Keratinocyte (primary cell): ENCODE measurements at places on chromosomes 2 and 18.

- DNase-seq, result no peak
Observed at GRCh38 chr2:135728064-135728743, 13.5 kb upstream of the UBXN4 start.

GRCh38 chr2:166870346-166870745, 17.9 kb upstream of the XIRP2 start:
- no peak for DNase-seq

- DNase-seq, result no peak
Observed at GRCh38 chr2:9424447-9425164, 1.2 kb downstream of the CPSF3 start.

- DNase-seq, result no peak
Observed at GRCh38 chr2:159963700-159964099, 98.7 kb downstream of the PLA2R1 start.

DNA sequence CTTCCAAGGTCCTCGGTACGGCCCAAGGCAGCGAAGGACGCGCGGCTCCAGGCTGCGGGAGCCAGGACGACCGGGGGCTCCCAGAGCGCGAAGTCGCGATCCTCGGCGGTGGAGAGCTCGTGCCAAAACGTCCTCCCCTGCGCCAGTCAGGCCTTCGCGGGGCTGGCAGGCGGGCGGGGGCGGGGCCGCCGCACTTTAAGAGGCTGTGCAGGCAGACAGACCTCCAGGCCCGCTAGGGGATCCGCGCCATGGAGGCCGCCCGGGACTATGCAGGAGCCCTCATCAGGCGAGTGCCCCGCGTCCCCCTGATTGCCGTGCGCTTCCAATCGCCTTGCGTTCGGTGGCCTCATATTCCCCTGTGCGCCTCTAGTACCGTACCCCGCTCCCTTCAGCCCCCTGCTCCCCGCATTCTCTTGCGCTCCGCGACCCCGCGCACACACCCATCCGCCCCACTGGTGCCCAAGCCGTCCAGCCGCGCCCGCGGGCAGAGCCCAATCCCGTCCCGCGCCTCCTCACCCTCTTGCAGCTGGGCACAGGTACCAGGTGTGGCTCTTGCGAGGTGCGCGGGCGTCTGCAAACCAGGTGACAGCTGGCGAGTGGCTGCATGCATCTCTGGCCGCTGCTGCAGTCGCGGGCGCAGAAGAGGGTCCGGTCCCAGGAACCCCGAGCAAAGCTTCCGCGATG, at the start of gene CIDEA:
CIDEA (plus strand) TSS at position 226 of the 684 bp plus-strand sequence; CDS start at position 249, 23 bp downstream.
- DNase-seq, result no peak

GRCh38 chr2:10704034-10704594, 14.3 kb upstream of the NOL10 start:
- DNase-seq, result no peak

GRCh38 chr2:152558158-152558984, 158.9 kb downstream of the PRPF40A start:
- no peak for DNase-seq

GRCh38 chr2:61887717-61888266, 664 bp downstream of the CCT4 start:
- no peak for DNase-seq

DNA sequence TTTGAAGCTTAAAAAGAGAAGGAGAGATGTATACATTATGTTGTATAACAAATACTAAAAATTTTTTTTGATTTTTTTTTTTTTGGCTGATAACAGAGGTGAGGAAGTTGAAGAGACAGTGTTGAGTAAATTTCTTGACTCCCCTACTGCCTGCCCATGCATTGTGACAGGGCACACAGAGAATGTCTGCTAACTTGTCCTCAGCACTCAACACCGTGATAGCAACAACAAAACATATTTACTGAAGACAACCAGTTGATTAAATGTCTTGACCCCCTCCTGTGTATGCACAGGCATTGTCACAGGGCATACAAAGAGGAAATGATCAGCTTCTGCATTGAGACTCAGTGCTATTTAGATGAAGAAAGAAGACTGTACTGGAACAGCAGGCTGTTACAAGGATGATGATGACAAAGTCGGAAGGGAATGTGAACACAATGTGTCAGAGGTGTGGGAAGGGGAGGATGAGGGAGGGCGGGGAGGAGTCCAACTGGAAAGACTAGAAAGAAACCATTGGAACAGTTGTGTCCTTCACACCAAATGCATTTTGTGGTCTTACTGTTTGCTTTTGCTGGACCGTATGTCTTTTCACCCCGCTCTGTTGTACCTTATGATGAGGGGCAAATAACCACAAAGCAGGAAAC, 89.5 kb downstream of the CERS6 start:
- DNase-seq, result peak; percentile 57

DNA sequence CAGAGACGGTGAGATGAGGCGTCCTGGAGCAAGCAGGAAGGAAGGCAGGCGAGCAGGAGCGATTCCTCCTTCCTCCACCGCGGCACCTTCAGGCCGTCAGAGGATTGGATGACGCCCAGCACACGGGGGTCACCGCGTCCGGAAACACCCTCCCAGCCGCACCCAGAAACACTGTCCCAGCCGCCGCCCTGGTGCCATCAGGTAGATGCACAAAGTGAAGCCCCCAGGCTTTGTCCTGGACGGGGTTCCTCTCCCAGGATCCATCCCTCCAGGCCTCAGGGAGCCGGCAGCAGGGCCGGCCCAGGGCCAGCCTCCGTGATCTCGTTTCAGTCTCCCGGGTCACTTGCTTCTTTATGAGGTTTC, 31.5 kb downstream of the RTP5 start:
- no peak for DNase-seq

DNA sequence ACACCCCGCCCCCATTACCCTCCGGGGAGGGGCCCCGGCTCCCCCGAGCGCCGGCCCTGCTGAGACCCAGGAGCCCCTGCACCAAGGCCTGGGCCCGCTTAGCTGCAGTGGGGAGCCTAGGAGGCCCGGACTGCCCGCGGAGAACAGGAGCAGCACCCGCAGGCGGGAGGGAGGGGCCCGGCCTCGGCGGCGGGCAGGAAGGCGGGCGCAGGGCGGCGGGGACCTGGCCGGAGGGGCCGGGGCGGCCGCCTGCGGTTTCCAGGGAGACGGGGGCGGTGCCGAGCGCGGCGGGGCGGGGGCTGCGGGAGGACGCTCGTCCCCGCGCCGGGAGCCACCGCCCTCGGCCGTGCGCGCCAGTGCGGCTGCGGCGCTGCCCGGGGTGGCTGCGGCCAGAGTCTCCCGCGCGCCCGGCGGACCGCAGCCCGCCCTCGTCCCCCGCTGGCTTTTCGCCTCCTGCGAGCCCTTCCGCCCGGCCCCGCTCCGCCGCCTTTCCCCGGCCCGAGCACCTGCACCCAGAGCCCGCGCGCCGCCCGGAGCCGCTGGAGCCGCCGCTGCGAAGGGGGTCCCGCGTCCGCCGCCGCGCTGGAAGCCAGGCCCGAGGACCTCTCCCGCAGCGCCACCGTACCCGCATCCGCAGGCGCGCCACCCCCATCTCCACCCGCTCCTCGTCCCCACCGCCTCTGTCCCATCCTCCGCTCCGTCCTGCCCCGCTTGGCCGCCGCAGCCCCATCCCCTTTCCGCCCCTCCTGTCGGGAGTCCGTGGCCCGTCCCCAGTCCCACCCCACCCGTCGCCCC, 17.2 kb downstream of the GPC1 start:
- no peak for DNase-seq

DNA sequence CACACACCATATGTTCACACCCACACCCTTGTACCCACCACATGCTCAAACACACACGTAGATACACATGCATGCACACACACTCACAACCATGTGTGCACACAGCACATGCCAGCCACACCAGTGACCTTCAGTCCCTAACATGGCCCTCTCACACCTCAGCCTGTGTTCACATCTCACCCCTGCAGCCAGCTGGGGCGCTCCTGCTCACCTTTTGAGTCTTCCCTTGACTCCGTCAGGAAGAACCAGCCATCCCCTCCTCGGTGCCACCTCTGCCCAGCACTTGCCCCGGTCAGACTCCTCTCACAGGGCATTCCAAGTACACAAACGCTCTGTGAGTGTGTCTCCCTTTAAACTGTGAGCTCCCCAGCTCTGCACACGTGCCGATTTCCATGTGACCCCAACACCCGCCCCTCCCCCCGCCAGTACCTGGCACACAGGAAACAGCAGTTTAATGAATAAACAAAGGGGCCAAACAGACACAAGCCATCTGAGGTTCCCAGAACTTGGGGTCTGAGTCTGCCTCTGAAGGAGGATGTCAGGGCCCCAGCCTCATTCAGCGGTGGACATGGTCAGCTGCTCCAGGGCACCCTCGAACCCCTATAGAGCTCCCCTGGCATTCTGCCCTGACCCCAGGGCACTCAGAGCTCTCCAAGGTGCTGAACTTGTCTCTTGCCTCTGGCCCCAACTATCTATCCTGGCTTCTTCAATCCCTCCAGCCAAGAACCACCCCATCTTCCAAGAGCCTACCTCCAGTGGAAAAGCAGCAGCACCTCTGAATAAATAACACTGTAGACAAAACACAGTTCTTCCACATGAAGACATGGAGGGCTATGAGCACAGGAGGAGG, 252.9 kb downstream of the ATAD2B start:
- DNase-seq, result no peak

- DNase-seq, result no peak
Observed at GRCh38 chr18:30929718-30930117, 112.8 kb downstream of the DSC3 start.

DNA sequence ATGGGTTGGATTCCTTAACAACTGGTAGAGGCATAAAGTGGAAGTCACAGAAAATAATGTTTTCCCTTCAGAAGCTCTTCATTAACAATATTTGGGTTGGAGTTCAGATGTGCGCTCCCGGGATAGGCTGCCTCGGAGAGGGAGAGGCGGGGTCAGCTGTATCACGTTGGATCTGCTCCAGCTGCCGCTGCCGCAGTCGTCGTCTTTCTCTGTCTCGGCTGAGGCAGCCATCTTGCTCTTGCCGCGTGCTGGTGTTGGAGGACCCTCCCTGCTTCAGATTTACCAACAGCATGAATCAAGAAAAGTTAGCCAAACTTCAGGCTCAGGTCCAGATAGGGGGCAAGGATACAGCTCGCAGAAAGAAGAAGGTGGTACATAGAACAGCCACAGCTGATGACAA, 35.1 kb downstream of the TANC1 start:
- DNase-seq, result no peak

GRCh38 chr2:43762286-43762685, 11.6 kb upstream of the DYNC2LI1 start:
- DNase-seq, result no peak

- DNase-seq, result no peak
Observed at GRCh38 chr2:146135245-146135644, 1615.3 kb upstream of the ZEB2 start.

- DNase-seq, result no peak
Observed at GRCh38 chr18:22180722-22181121, 11.3 kb downstream of the GATA6 start.

DNA sequence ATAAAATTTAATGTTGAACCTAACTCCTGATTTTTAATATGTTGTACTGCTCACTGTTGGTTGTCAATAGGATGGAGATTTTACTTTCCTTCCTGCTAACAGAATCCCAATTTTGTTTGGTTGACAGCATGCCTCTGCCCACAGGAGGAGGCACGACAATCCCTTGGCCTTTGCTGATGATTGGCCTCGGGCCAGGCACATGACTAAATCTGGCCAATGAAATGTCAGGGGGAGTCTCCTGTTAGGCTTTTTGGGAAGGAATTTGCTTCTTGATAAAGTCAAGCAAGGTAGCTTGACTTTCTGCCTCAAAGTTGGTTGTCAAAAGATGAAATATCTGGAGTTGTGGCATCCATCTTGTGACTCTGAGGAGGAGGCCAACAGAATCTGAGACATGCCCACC, 6.8 kb upstream of the TGFA start:
- DNase-seq, result no peak

GRCh38 chr2:38889045-38889444, 630 bp upstream of the ARHGEF33 start:
- DNase-seq, result no peak

DNA sequence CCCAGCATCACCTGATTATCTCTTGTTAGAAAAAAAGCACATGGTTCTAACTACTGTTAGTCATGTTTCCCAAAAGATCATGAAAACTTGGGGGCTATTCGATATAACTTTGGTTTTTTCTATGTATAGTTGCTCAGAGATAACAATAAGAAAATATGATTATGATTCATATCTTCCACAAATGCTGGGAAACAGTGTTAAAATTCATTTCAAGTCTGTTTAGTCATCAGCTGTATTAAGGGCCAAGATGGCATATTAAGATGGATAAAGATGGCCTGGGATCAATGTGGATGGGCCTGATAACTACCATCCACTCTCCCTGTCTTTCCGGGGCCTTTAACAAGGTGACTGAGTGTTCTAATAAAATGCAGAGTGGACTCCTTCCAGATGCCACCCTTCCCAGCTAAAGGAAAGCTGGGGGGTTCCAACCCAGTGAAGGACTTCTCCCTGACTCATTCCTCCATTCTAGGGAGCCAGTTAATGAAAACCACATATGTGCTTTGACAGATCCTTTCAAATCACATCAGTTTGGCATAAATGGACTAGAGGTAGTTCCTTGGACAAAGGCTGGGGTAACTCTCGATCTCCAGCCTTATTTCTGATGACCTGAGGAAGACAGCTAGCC, 221.6 kb downstream of the VAPA start:
- no peak for DNase-seq

DNA sequence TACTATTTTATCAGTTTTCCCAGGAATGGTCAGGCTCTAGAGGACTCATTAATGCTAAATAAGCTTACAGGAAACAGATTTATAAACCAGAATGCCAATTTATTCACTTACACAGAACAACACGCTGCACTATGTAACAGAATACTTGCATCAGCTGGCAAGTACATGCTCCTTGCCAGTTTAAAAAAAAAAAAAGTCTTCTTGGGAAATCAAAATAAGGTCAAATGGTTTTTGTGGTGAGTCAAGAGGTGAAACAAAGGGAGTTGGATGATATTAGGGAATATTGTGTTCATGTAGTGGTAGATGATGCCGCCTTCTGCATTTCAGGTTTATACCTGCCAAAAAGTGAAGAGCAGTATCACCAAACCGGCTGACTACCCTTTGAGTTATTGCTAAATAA, 1322.1 kb upstream of the ZEB2 start:
- no peak for DNase-seq

GRCh38 chr2:8177566-8177965, 504.3 kb upstream of the ID2 start:
- no peak for DNase-seq

DNA sequence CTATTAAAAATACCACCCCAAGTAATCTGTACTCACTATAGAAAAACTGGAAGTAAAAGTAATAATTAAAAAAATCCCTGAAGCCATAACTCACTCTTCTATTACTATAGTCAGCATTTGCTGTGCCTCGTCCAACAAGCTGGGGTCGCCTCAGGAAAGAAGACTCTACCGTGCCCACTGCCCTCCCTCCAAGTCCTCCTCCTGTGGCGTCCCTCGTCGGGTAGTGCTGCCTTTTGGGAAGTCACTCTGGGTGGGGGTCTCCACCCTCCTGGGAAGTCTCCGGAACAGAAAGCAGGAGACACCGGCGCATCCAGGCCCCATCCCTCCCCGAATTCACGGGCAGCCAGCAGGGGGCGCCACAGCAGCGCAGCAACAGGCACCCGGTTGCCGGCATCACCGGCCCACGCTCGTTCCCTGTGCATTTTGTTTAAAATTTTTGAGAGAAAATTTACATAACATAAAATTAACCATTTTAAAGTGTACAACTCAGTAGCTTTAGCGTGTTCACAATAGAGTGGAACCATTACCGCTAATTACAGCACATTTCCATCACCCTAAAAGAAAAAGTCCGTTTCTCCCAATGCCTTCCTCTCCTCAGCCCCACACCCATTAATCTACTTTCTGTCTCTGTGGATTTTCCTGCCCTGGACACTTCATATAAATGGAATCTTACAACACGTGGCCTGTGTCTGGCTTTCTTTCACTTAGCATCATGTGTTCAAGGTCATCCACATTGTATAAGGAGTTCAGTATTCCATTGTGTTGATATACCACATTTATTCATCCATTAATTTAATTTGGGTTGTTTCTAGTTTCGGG, 62.2 kb downstream of the ADNP2 start:
- DNase-seq, result no peak
